Activated T-helper 1 cell treated with anti-CD3 and anti-CD28 coated beads, Interleukin-2, amount 50 U/mL, for 16 hours (primary cell): ENCODE measurements at places on chromosomes 4 and X.

- DNase-seq: no peak
Observed at GRCh38 chr4:103032574-103032973, 13.1 kb upstream of the SLC9B1 start.

- no peak for DNase-seq
Observed at GRCh38 chrX:11351375-11352295, 58.4 kb downstream of the AMELX start.

DNA sequence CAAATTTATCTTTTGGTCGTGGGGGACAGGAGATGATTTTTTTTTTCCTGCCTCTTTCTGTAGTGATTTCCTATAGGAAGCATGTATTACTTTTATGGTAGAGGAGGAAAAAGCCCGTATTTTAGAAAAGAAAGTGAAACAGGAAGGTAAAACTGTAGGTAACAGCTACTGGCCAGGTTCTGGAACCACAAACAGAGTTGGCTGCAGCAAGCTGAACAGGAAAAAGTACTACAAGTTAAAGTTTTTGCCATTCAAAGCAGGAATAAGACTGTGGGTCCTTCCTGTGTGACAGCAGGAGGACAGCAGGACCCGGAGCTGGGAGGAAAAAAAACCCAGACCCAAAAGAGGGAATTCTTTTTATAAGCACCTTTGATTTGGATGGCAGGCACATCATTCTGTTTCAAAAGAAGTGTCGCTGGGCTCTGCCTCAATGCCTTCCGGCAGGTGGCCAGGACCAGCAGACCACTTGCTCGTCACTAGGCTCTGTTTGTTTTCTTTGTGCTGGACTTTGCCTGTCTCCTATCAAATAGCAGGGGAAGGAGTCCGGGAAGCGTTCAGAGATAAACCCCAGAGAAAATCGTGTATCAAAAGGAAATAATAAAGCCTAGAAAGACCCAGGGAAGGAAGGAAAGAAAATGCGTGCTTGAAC, 277.9 kb downstream of the ADGRA3 start:
- no peak for DNase-seq

DNA sequence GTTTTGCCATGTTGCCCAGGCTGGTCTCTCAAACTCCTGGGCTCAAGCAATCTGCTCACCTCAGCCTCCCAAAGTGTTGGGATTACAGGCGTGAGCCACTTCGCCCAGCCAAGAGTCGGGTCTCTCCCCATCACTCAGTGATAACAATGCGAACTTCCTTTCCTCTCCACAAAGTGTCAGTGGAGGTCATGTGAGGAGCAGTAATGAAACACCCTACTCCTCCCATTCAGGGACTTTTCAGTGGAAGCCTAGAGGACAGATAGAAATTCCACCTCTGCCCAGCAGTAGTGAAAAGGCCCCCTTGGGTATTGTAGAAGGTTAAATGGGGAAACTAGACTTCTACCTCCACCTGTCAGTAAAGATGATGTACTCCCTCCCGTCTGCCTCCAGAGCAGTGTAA, 141.9 kb upstream of the STK26 start:
- DNase-seq: no peak

GRCh38 chr4:133287396-133287795, 138.3 kb downstream of the PCDH10 start:
- DNase-seq: no peak

DNA sequence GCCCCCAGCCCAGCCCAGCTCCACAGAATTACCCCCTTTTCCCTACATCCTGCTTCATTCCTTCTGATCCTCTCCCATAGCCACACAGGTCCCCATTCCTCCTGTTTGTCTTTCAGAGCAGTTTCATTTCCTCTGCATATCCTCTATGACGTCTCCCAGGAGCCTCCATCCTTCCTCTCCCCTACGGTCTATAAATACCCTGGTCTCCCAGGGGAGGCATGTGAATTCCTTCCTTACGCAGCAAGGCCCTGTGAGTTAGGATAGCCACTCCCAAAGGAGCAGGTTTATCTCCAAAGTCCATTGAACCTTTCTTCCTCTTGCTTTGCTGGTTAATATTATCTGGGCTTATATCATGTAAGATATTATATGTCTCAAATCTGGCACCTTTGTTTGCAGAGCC, 8.4 kb upstream of the APLN start:
- no peak for DNase-seq

GRCh38 chr4:36024901-36025660, 219.2 kb downstream of the ARAP2 start:
- DNase-seq: no peak

GRCh38 chr4:185222598-185222997, 13.2 kb downstream of the SNX25 start:
- DNase-seq: no peak

GRCh38 chr4:155887847-155888570, 15.5 kb upstream of the TDO2 start:
- DNase-seq: no peak

DNA sequence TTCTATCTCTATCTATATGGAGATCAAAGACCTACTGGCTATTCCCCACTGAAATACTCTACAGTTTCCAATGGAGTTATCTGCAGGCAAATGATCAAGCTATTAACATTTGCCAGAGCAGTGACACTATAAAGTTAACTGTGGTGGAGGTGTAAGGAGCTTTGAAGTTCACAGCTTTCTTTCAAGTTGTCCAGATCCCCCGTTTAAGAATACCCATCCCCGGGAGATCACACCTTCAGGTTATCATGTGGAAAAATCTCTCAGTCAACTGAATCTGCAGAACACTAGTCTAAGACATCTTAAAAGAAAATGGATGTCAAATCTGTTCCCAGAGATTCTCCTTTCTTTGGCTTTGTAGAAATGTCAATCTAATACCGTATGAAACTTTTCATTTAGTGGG, 80.1 kb downstream of the GPC3 start:
- DNase-seq: no peak

DNA sequence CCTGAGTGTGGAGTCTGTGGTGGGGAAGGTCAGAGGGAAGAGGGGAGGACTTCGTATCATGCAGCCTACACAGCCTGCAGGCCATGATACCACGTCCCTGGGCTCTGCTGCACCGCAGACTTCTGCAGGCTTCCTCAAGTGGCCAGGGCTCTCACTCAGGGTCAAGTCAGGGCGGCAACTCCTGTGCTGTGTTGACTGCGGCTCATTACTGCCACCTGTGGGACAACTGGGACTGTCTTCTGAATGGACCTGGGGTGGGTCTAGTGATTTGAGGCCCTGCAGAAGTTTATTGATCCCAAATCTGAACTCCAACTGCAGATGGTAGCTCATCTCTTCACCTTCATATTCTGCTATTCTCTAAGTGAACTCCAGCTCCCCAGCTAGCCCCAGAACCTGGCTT, 167.1 kb downstream of the NSUN7 start:
- no peak for DNase-seq

DNA sequence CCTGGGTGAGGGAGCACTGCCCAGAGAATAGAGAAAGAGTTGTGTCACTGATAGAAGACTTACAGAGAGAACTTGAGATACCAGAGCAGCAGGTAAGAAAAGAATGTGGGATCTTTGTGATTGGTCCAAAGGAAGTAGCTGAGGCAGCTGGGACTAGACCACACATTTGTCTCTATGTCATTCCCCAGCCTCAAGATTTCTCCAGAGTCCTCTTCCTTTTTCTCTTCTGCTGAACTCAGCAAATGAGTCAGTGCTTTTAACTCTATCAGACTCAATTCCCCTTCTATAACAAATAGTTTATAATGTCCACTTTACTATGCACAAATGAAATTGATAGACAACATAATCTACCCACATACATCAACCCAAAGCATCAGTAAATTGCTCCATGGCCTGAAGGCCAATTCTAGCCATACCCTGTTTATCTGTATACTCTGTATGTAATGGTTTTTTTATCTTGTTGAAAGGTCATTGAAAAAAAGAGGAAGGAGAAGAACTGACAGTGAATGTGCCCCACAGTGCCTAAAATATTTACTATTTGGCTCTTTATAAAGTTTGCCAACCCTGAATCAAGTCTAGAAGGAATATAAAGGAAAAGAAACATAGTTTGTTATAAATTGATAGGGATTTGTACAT, 38.2 kb downstream of the ETDC start:
- no peak for DNase-seq

DNA sequence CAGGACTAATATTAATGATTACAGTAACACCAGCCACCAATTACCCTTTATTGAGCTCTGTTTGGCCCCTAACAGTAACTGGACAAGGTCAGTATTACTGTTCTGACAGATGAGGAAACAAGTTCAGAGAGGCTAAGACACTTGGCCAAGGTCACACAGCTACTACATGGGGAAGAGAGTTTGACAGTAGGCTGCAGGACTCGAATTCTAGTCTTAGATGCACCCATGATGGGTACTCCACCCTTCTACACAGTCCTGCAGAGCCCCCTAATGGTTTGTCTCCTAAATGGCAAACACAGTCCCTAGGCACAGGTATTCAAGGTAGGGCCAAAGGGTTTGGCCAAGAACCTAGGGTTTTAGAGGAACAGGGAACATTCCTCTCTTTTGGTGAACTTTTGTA, 93.9 kb downstream of the NSUN7 start:
- no peak for DNase-seq

- DNase-seq: no peak
Observed at GRCh38 chr4:11201256-11201655, 227.4 kb downstream of the HS3ST1 start.
